ENCODE measurements at places on chromosomes 4 and X. TPM values are rescaled to one million over a fixed set of nuclear protein-coding genes. Genes with fewer than 3 reads are reported as not detected.

TNMD gene
- not detected for total RNA-seq

INTU gene
- total RNA-seq = not detected

SHROOM4 gene
- total RNA-seq = not detected

DNA sequence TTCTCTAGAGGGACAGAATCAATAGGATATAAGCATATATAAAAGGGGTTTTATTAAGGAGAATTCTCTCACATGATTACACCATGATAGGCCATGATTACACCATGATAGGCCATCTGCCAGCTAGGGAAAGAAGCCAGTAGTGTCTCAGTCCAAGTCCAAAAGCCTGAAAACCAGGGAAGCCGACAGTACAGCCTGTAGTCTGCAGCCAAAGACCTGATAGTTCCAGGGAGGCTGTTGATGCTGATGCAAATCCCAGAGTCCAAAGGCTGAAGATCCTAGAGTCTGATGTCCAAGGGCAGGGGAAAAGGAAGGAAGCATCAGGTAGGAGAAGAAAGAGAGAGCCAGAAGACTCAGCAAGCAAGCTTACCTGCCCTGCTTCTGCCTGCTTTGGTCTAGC lies 411.3 kb upstream of the EMCN start:
- H3K27me3 ChIP-seq = no peaks in the 10 kb centered on the region
- H3K36me3 ChIP-seq = no peaks in the 10 kb centered on the region
- no peak overlapping the region for H3K4me3 ChIP-seq
- no peak for DNase-seq
- peaks cover 13% of the 10 kb centered on the region for H3K4me1 ChIP-seq

DNA sequence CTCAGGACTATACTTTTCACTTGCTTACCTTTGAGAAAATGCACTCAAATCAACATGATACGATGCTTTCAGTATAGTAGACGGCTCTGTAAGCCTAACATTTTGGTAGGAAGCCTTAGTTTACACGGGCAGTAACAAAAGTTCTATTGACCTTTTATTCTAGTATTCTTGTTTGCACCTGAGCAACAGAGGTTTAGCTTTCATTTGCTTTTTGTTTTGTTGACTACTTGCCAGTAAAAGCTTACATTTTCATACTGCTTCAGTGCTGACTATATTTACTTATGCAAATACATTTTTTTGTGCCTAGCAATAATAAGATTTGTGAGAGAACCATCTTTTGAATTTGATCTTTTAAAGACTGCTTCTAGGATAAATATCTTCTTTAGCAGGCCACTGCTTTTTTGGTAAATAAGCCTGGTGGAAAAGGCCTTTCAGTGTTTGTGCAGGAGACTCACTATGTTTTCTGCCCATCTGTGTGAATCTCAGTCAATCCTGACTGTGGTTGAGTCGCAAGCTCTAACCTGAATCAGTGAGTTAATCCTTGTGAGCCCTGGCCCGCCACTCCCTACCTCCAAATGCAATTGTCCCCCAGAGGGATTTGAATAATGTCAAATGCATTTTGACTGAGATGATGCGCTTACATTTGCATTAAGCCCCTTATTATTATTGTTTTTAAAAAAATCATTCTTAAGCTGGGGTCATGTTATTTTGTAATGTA lies 21.9 kb downstream of the FHIP1A start:
- peaks cover 6% of the 10 kb centered on the region for H3K27me3 ChIP-seq
- H3K27ac ChIP-seq = no peak overlapping the region
- DNase-seq = no peak
- peaks cover 4% of the 10 kb centered on the region for H3K4me1 ChIP-seq
- H3K4me3 ChIP-seq = no peak overlapping the region

DNA sequence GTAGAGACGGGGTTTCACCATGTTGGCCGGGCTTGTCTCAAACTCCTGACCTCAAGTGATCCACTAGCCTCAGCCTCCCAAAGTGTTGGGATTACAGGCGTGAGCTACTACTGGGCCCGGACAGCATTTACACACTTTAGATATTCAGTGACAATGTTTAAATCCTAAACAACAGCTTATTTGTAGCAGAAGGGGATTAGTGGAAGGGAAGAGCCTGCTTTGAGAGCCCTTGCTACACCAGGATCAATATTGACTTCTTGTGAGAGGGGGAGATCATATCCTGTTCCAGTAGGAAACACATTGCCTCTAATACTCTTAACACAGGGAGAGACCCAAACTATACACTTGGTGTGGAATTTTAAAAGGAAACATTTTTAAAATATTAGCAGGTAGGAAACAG lies 7.1 kb downstream of the MGST2 start:
- no peaks in the 10 kb centered on the region for H3K36me3 ChIP-seq
- H3K27ac ChIP-seq = no peak overlapping the region
- no peak overlapping the region for H3K4me3 ChIP-seq
- no peak for DNase-seq

DNA sequence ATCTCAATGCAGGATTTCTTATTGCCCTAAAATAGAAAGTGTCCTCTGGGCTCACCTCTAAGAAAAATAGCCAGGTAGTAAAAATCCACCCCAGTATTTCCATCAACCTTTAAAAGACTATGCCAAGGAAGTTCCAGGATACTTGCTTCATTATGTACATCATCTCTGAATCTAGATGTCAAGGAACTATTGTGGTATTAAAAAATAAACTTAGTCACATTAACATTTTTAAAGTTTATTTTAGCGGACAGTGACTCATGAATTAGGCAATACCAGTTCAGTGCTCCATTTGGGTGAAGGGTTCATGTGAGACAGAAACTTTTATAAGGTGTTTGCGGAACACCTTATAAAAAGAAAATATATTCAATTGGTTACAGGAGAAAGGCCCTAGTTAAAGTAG lies 209.2 kb downstream of the ADAM29 start:
- H3K36me3 ChIP-seq = no peaks in the 10 kb centered on the region
- H3K27me3 ChIP-seq = no peaks in the 10 kb centered on the region
- no peaks in the 10 kb centered on the region for H3K4me1 ChIP-seq
- DNase-seq = no peak
- H3K4me3 ChIP-seq = no peak overlapping the region

- H3K27me3 ChIP-seq = no peaks in the 10 kb centered on the region
- H3K36me3 ChIP-seq = peaks cover 44% of the 10 kb centered on the region
- no peak overlapping the region for H3K27ac ChIP-seq
These were observed 48.8 kb upstream of the MTMR1 start for GRCh38 chrX:150644422-150644821.

Measured in activated CD4-positive, alpha-beta memory T cell treated with anti-CD3 and anti-CD28 coated beads, Interleukin-2, amount 10 ng/mL, durations not matched to agents 7 days and 5 days (primary cell).